Cerebellum (tissue), 4 donors: ENCODE measurements at places on chromosomes 4 and X. TPM values are rescaled to one million over a fixed set of nuclear protein-coding genes. Genes with fewer than 3 reads are reported as not detected.

CRMP1 gene
- total RNA-seq: 278 TPM

ZDHHC15 gene
- 10.4 TPM for total RNA-seq

C4orf54 gene
- not detected for total RNA-seq

HPGDS gene
- total RNA-seq: 3.6 TPM

GABRE gene
- total RNA-seq: 18.7 TPM

- no peak for DNase-seq
Measured at GRCh38 chr4:134465417-134465816, 263.8 kb upstream of the PABPC4L start.

DNA sequence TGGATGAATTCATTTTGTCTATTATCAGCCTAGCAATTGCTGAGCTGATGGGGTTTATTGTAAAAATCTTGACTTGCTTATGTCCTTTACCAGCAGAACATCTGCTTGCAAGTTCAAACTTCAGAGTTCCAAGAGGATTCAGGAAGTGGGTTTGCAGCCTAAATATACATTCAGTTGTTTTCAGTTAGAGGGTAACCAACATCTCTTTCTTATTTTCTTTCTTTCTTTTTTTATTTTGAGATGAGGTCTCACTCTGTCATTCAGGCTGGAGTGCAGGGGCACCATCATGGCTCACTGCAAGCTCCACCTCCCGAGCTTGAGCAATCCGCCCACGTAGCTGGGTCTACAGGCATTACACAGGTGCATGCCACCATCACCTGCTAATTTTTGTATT, 31.4 kb upstream of the FHL1 start:
- DNase-seq: no peak

DNA sequence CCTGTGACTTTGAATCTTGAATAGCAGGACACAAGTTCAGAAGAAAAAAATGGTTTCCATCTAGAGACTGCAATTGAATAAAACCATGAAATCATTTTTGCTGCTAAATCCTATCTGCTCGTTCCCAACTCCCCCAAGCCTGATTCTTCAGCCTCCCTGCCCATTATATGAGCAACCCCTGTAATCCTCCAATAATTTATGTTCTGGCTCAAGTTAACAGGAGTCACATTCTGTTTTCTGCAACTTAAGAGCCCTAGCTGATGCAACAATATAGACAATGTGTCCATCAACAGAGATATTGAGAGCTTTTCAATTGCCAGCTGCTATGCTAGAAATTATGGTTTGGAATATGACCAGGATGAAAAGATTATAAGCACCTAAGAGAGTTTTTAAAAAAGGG, 84.1 kb downstream of the LDB2 start:
- DNase-seq: no peak

DNA sequence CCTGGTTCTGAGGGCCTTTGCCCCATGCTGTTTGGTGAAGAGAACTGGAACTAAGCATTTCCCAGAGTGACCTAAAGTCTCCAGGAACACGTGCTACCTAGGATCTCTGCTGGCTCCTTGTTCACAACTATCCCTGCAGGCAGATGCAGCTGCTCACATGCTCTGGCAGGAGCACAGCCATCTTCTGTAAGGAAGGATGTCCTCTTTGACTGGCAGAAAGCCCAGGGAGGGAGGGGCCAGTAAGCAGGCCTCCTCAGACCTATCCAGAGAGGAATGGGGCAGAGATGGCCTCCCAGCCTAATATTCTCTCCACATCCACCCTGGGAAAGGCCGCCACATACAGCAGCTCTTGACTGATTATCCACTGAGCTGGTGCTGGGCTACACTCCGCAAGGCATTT, 142.8 kb upstream of the EOLA2 start:
- no peak for DNase-seq

- DNase-seq: peak; percentile 51
Measured at GRCh38 chrX:39840133-39840532, 257.6 kb downstream of the BCOR start.

- no peak for DNase-seq
Measured at GRCh38 chrX:138875472-138875871, 164.0 kb upstream of the FGF13 start.

DNA sequence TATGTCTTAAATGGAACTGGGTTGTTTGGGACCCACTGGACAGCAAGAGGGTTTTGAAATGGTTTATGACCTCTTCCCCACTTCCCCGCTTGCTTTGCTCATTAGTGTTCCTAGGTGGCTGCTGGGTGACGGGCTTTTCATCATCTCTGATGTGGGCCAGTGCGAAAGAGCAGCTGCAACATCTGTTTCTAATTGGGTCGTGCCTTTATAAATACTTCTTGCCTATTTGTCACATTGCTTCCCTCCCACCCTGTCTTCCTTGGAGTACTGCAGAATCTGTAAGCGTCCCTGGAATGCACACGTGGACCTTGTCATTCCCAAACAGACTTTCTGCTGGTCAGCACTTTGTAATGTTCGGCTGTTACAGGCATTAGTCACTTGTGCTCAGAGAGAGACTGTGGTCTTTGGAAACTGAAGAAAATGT, 35.2 kb downstream of the SEPTIN11 start:
- DNase-seq: no peak

DNA sequence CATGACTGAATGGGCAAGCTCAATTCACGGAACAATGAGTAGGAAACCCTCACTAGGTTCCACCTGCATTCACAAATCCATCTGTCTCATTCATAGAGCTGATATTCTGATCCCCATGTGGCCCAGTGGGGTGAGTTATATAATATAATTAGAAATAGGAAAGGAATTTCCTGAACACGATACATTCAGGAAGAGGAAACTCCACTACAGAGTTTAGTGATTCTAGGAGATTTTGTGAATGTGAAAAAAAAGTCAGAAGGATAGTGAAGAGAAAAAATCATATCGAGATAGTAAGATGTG, 471.2 kb downstream of the GASK1B start:
- peak; percentile 7 for DNase-seq

- no peak for DNase-seq
Measured at GRCh38 chr4:110442309-110442708, 33.6 kb upstream of the ENPEP start.

GRCh38 chr4:5882947-5883346, 9.9 kb downstream of the CRMP1 start:
- DNase-seq: no peak

DNA sequence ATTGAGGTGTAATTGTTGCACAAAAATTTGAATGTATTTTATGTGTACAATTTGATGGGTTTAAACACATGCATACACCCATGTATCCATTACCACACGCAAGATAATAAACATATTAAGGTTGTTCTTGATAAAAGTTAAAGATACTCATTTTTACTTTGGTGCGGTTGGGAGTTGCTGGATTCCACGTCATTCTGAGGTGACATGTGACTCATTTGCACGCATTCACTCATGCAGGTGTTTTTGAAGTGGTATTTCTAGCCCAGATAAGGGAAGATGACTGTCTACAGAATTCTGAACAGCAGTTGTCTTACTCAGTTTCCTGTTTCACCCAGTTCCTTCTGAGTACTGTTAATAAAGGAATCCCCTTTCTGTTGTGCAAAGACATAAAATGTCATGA, 142.0 kb downstream of the RTL3 start:
- no peak for DNase-seq

GRCh38 chrX:140817943-140818342, 108.4 kb downstream of the LINC00632 start:
- no peak for DNase-seq

DNA sequence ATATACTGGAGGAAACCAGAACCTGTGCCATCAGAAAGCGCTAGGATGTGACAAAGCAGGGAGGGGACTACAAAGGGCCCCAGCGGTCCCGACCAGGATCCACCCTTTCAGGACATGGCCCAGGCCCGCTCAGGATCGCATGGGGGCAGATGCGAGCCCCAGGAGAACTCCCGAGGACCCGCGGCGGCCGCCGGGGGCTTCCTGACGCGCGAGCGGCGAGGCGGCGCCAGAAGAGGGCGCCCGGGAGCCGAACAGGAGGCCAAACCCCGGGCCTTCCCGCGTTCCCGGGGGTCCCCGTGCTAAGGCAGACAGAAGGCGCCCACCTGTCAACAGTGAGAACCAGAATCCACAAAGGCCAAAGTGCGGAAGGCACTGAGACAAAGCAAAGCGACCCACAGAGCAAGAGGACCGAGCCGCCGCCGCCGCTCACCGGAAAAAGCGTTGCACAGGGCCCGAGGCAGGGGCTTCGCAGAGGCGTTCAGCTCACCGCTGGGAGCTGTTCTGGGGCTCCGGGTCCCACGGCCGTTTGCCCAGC, 7.3 kb upstream of the OPN1LW start:
- DNase-seq: peak; percentile 34

DNA sequence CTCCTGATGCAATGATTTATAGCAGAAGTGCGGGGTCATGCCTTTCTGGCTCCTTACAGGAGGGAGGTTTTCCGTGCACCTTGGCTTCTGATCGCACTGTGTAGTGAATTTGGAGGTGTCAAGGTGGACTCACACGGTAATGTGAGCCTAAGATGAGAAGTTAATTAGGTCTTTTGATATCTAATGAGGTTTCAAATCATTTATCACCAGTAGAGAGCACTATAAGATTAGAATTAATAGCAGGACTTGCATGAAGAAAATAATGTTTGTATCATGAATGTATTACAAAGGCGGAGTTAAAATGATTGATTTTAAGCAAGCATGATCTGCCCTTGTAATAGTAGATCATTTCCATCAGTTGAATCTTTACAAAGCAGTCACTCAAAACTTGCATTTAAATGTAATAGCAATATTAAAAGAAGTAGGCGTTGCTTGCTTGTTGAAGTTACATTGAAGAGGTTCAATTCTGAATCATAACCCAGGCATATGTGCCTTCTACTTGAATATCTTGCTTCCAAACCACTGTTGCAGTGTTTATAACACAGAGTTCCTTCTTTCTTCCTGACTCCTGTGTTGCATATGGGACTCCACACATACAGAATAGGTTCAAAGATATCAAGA, 152.1 kb downstream of the FMR1NB start:
- peak; percentile 21 for DNase-seq

GRCh38 chr4:160276785-160277325, 1174.0 kb downstream of the RAPGEF2 start:
- DNase-seq: no peak

- no peak for DNase-seq
Measured at GRCh38 chrX:9582956-9583355, 118.1 kb downstream of the TBL1X start.
